ENCODE measurements at places on chromosomes 3 and 15. TPM values are rescaled to one million over a fixed set of nuclear protein-coding genes. Genes with fewer than 3 reads are reported as not detected.

Gene KLF15
- 3.2 TPM for total RNA-seq

Gene SLC38A3
- total RNA-seq, result not detected

Gene PPP1R14D
- not detected for total RNA-seq

Gene CCK
- total RNA-seq, result not detected

Gene PLOD2
- 46.1 TPM for total RNA-seq

Gene TMEM40
- total RNA-seq, result not detected

Gene CCDC33
- total RNA-seq, result not detected

Gene TLR9
- not detected for total RNA-seq

Gene SLC2A2
- not detected for total RNA-seq

Gene HES1
- total RNA-seq, result 0.81 TPM

Gene GOLGA6L4
- 0.08 TPM for total RNA-seq

Gene CELF6
- total RNA-seq, result 1.6 TPM
